ENCODE measurements at places on chromosomes 2 and 18. TPM values are rescaled to one million over a fixed set of nuclear protein-coding genes. Genes with fewer than 3 reads are reported as not detected.

GRCh38 chr2:113124984-113125855 lies 2.2 kb upstream of the IL1RN start:
- no peak for DNase-seq

- no peak for DNase-seq
These were observed 262.6 kb downstream of the KLHL29 start for GRCh38 chr2:23647563-23647962.

DNA sequence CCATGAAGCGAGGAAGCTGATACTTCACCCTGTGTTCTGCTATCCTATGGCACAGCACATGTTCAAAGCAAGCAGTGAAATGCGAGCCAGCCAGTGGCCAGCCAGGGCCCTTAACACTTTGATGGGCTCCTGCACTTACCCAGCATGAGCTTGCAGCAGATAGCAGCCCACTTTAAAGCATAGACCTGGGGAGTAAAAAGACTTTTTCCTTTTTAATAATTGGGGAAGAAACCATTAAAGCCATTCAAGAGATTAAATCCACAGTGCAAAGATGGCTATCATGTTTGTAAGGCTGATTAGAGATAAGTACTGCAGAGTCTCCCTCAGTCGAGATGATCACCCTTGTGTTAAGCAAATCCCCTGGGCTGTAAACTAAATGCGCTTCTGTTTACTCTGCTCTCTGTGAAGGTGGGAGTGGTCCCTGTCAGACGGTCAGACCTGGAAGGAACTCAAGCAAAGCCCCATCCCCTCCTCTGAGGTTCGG lies 15.7 kb downstream of the CCBE1 start:
- no peak for DNase-seq

- DNase-seq: no peak
These were observed 264.0 kb upstream of the SESTD1 start for GRCh38 chr2:179528576-179529069.

DNA sequence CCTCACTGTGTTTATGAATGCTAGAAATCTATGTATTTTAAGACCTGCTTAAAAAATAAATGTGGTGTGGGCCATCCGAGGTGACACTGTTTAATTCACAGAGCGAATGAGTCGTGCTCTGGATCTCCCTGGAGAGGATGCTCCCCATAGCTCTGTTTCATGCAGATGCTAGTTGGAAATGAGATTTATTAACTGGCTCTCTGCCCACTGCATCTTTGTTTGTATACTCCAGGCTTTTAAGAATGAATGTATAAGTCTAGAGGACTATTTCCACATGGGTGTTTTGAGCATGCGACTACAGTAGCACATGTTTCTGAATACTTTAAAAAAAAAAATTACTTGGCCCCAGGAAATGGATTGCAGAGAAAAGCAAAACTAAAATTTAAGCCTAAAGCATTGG lies 3.9 kb downstream of the MAPRE2 start:
- no peak for DNase-seq

Gene COLEC11
- 6.7 TPM for total RNA-seq

GRCh38 chr18:32249147-32249929 lies 59.5 kb downstream of the MEP1B start:
- DNase-seq: no peak

Gene CCDC150
- total RNA-seq: 3.5 TPM

DNA sequence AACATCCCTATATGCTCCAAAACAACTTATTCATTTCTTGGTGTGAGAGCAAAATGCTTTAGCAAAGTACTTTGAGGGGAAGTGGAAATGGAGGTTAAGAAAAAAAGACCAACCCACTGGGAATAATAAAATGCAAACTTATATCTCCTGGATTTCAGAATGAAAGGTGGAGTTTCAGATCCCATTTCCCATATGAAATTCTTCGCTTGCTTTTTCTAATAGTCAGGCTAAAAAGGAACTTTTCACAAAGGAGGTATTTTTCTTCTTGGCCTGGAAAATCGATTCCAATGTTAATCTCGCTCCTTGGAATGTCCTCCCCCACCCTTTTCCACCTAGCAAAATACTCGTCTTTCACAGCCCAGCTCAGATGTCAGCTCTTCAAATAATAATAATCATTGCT lies 360.9 kb downstream of the LPIN1 start:
- DNase-seq: no peak

DNA sequence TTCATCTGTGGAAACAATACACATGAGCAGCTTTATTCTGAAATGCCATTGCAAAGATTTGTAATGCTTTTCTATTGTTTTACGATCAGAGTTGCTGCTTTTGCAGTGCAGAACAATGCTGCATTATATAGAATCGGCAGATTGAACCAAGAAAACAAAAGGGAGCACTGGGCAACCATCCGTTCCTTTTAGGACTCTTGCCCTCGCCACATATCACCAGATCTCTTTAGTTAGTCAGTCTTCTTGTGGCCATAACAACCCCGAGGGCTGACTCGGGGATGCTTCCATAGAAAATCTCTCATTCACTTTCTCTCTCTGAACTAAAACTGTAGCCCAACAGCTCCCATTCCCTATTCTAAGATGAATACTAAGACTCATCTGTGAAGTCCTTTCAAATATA lies 340.4 kb downstream of the NRXN1 start:
- no peak for DNase-seq

GRCh38 chr2:169006665-169007064 lies 24.5 kb downstream of the ABCB11 start:
- DNase-seq: no peak

GRCh38 chr2:39640107-39640506 lies 25.6 kb upstream of the TMEM178A start:
- no peak for DNase-seq

All from tibial nerve (tissue), 4 donors.